ENCODE measurements at places on chromosomes 1 and 21. TPM values are rescaled to one million over a fixed set of nuclear protein-coding genes. Genes with fewer than 3 reads are reported as not detected.

GBP4 gene
- 4.5 TPM for total RNA-seq

PODN gene
- total RNA-seq, result 5.6 TPM

OR2L3 gene
- total RNA-seq, result 1.2 TPM

SLAMF1 gene
- not detected for total RNA-seq

GRIK1 gene
- total RNA-seq, result 10.5 TPM

MX2 gene
- 5.9 TPM for total RNA-seq

RNF115 gene
- 28.3 TPM for total RNA-seq

KRTAP21-2 gene
- not detected for total RNA-seq

TMPRSS15 gene
- not detected for total RNA-seq

TMEM269 gene
- total RNA-seq, result 2.1 TPM

ADAMTS5 gene
- total RNA-seq, result 0.65 TPM

DNMT3L gene
- not detected for total RNA-seq

SLC25A44 gene
- total RNA-seq, result 47.4 TPM

EDARADD gene
- total RNA-seq, result 0.23 TPM

NEK2 gene
- 0.31 TPM for total RNA-seq

HOOK1 gene
- 21.6 TPM for total RNA-seq

DTL gene
- total RNA-seq, result 0.19 TPM

KPRP gene
- not detected for total RNA-seq

MROH9 gene
- total RNA-seq, result not detected

CCNL2 gene
- 130 TPM for total RNA-seq

KRTAP11-1 gene
- not detected for total RNA-seq

INSRR gene
- 0.14 TPM for total RNA-seq
